ENCODE measurements at places on chromosomes 7 and 10.

DNA sequence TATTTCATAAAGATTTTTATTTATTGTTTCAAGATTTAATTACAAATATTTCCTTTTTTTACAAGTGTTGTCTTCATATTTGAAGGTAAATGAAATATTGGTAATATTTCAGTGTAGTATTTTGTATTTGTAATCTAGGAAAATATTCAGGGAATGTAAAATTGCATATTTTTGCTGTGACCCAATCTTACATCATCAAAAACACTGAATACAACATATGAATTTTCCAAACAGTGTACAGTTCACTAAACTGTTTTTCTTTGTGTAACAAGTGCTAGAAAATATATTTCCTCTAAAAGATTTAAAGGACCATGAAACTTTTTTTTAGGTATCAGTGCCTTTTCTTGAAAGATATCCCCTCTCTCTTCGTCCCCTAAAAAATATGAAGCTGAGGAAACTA lies 251.9 kb upstream of the KCND2 start:
- DNase-seq, result no peak

- no peak for DNase-seq
Measured at GRCh38 chr7:1358376-1359050, 100.8 kb downstream of the MICALL2 start.

DNA sequence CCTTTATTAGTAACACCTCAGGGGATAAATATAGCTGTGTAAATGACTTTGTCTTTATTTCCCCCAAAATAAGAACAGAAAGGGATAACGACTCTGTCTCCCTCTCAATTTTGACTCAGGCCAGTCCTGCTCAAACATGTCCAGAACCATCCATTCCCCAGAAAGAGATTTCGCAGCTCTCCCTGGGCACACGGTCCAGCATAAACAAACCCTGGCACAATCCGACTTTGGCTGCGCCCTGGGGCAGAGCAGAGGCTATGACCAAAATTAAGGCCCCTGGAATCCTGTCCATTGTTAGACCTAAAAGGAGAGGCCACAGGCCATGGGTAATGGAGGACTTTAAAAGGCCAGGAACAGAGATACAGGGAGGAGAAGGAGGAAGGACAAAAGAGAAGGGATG lies 99.1 kb downstream of the PRPF18 start:
- no peak for DNase-seq

DNA sequence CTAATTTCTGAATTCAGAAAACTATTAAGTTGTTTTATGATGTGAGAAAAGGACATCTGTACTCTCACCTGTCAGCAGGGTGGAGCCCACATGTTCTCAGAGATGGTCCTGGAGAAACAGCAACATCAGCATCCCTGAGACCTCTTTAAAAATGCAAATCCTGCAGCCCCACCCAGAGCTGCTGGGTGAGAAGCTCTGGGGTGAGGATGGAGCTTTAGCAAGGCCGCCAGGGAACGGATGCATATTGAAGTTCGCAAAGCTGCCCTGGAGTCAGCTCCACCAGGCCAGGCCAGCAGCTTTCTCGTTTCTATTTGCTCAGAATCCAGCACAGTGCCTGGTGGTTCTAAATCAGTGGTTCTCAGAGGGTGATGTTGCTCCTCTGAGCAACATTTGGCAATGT lies 49.1 kb downstream of the PRKCQ start:
- no peak for DNase-seq

DNA sequence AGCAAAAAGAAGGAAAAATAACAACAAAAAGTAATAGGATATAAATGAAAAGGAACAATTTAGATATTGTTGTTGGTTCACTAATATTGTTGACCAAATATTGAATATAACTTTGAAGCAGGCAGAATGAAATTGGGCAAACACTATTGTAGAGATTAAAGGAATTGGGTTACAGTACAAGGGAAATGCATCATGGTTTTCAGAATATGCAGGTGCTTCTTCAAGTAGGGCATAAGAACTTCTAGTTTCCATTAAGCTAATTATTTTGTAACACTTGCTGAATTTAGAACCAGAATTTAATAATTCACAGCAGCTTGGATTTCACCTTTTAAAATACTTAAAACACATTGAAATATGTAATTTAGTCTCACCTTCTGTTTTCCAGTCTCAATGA lies 36.5 kb downstream of the RPA3 start:
- DNase-seq, result no peak

DNA sequence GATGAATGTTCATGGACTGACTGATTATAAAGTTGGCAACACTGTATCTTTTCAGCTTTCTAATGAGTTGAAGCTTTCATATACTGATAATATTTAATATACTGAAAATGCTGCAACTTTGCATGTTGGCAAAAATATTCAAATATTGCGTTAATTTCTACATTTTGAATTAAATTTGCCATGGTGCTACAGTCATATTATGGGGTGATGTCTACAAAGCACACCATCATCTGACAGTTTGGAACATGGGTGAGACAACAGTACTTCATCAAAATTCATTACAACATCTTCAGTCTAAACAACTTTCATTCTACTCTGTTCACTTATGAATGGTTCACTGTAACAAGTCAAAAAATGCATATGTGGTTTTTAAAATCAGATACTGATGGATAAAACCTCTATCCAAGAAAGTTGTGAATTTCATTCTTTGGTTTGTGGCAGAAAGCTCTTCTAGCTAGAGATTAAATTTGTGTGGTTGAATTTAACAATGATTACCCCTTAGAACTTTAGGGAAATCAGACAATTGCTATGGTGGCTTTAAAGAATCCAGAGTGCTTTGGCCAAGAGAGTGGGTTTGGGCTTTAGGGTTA lies 136.4 kb downstream of the TMEM26 start:
- no peak for DNase-seq

DNA sequence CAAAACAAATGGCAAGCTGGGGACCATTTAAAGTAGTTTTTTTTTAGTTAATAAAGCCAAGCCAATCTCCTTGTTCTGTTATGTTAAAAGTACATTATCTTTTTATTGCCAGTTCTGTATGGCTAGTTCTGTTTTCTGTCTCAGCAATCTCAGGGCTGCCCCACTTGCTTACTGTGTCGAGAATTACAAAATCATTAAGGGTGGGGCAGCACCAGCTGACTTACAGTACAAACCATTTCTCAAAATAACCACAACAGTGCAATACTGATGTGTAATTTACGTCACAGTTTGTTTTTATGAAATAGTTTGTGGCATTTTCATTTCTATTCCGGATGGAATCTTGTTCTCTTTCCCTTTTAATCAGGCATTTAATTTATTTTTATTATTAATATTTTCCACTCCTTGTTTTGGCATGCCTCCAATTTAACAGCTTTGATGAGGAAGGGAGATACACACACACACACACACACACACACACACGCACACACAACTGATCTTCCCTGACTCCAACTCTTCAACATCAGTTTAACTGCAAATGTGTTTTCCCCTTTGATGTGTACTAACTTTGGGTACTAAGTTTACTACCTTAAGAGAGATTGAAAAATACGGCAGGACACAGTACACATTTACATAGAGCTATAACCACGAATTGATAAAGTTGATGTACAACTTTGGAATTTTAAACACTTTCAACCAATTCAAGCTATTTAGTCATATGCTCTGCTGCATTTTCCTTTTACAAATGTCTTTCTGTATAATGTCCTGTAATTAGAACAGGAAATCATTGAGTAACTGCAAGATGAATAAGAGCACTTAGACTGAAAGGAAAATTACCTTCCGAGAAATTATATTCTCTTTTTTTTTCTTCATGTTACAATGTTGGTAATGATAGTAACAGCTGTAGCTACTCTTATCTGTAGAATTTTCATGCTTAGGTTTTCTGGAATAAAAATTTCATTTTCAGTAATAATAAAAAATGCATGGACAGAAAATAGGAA lies 91.5 kb downstream of the ARID5B start:
- DNase-seq, result peak; percentile 56

GRCh38 chr7:90677486-90678404 lies 81.6 kb downstream of the CDK14 start:
- no peak for DNase-seq

DNA sequence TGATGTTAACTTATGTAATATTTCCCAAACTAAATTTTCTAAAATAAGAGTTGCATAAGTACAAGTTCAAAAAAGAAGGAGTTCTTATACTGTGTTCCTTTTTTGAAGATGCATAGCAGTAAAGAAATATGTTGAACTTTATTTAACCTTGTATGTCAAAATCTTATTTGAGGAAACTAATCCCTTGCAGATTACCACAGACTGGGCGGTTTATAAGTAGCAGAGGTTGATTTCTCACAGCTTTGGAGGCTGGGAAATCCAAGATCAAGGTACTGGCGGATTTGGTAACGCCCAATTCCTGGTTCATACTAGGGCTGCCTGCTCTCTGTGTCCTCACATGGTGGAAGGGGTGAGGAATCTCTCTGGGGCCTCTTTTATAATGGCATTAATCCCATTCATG lies 68.5 kb downstream of the GNAT3 start:
- no peak for DNase-seq

DNA sequence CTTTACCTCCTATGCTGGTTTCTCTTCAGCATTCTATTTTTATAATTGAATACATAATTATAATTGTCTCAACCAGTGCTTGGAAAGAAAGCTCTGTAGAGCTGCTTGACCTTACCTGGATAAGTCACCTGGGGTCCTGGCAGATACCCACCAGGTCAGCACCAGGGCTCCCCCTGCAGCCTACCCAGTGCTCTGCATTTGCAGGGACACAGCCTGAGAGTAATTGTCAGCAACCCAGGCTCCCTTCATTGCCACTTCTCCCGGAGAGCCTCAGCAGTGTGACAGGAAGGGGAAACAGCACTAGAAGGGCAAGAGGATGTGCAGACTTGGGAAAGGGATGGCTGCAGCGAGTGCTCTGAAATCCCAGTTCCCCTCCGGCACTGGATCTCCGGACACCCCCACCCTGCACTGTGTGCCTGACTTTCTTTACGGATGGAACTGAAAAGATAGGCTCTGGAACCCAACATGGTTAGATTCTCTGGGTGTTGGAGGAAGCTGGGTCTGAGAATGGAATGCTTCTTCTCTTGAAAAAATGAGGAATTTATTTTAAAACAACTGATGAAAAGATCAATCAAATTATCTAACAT lies 11.4 kb upstream of the PAX4 start:
- no peak for DNase-seq

- no peak for DNase-seq
Measured at GRCh38 chr10:106713846-106714245, 450.7 kb downstream of the SORCS1 start.

GRCh38 chr7:114919587-114919986 lies 2.3 kb upstream of the MDFIC start:
- DNase-seq, result no peak

- no peak for DNase-seq
Measured at GRCh38 chr10:16384021-16384420, 52.8 kb upstream of the PTER start.

DNA sequence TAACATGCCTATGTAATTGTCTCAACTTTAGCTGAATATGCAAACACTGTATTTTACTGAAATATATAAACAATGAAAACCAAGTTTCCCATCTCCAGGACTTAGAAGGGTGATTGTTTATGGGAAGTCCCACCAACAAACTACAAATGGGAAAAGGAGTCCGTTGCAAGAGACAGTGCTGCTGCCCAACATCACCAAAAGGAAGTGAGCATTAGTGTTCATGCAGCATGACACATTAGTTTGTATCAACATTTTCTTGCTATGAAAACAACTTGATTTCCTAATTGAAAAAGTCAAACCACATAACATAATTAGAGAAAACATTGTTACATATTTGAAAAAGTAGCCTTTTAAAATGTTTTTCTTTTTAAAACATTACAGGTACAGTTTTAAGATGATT lies 138.5 kb downstream of the ZNF438 start:
- no peak for DNase-seq

DNA sequence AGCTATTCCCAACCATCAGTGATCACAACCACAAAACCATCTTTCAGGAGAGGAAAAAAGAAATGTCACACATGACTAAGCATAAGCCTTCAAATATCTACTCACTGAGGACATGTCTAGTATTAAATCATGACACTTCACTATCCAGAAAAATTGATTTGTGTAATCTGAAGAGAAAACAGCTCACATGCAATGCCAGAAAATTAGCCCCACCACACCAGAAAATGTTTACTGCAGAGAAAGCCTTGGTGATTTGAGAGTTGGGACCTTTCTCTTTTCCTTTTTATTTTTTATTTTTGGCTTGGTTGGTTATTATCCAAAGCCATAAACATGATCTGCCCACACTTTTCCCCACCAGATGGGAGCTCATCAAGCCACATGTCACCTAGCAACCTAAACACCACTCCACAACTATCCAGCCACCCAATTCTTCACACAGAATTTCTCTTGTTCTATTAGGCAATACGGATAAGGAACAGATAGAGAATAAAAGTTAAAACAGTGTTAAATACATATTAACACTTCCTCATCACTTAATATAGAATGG lies 3.1 kb downstream of the PARD3 start:
- DNase-seq, result no peak
